Activated CD8-positive, alpha-beta T cell treated with anti-CD3 and anti-CD28 coated beads for 36 hours (primary cell): ENCODE measurements at places on chromosomes 5 and 9. TPM values are rescaled to one million over a fixed set of nuclear protein-coding genes. Genes with fewer than 3 reads are reported as not detected.

DNA sequence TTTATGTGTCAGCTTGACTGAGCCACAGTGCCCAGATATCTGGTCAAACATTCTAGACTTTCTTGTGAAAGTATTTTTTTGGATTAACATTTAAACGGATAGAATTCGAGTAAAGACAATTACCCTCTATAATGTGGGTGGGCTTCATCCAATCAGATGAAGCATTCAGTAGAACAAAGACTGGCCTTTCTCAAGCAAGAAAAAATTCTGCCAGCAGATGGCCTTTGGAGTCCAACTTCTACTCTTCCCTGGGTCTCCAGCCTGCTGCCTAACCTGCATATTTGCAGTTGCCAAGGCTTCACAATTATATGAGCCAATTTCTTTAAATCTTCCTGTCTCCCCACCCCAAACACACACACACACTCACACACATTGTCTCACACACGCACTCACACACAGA, 86.4 kb downstream of the MED10 start:
- H3K4me3 ChIP-seq: no peak overlapping the region
- H3K4me1 ChIP-seq: no peaks in the 10 kb centered on the region
- DNase-seq: peak; percentile 24
- no peak overlapping the region for H3K27ac ChIP-seq
- H3K27me3 ChIP-seq: peaks cover 5% of the 10 kb centered on the region

DNA sequence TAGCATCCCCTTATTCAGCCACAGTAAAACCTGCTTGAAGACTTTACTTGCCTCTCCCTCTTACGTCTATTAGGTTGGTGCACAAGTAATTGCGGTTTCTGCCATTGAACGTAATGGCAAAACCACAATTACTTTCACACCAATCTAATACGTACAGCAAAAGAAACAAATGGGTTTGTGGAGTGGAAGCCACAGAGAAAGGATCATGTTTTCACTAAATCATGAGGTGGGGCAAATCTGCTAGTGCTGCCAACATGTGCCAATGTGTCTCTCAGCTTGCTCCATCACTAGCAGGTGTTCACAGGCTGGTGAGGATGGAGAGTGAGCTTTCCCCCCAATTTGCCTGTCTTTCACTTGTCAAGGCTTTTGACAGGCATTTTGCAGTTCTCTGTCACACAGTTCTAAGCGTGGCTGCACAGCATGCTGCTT, 15.9 kb downstream of the DMAC1 start:
- no peak overlapping the region for H3K4me3 ChIP-seq
- DNase-seq: no peak
- H3K27ac ChIP-seq: no peak overlapping the region
- H3K36me3 ChIP-seq: peaks cover 4% of the 10 kb centered on the region
- H3K4me1 ChIP-seq: peaks cover 9% of the 10 kb centered on the region
- H3K27me3 ChIP-seq: no peaks in the 10 kb centered on the region

- H3K27ac ChIP-seq: no peak overlapping the region
- no peak overlapping the region for H3K4me3 ChIP-seq
Measured at GRCh38 chr5:82605441-82605973, 327.4 kb upstream of the RPS23 start.

DNA sequence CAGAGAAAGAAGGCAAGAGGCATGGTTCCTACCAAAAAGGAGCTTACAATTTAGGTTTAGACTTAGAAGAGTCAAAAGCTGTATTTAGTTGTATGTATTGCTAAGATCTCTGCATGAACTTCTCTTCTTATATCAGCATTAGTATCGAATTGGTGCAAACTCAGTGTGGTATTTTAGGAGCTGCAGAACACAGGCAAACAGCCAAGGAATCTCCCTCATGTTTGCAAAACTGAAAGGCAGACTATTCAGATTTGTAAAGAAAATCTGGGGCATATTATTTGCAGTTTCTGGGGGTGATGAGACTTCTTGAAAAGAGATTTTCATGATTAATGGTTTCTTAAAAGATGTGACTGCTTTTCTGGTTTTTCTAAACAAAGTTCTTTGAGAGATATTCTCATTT, 252.7 kb downstream of the CEMIP2 start:
- H3K36me3 ChIP-seq: no peaks in the 10 kb centered on the region
- no peak overlapping the region for H3K4me3 ChIP-seq
- no peaks in the 10 kb centered on the region for H3K4me1 ChIP-seq

The SLC36A3 gene
- total RNA-seq: not detected

The SMIM3 gene
- total RNA-seq: 8.8 TPM

The C9orf43 gene
- total RNA-seq: 0.74 TPM

The SPOCK1 gene
- not detected for total RNA-seq

The RETREG1 gene
- 31.9 TPM for total RNA-seq

The NRARP gene
- total RNA-seq: 3.3 TPM

The EDIL3 gene
- total RNA-seq: not detected
